ENCODE measurements at places on chromosomes 1 and 21. TPM values are rescaled to one million over a fixed set of nuclear protein-coding genes. Genes with fewer than 3 reads are reported as not detected.

TTLL10 gene
- not detected for total RNA-seq

AK4 gene
- total RNA-seq, result 11.9 TPM

GRCh38 chr1:202283991-202284390 is 57.7 kb downstream of the UBE2T start:
- DNase-seq, result no peak

NEK2 gene
- total RNA-seq, result 3.3 TPM

- no peak for DNase-seq
Measured at GRCh38 chr21:28436286-28436932, 556.3 kb downstream of the LTN1 start.

SPATA1 gene
- total RNA-seq, result 1.9 TPM

DNA sequence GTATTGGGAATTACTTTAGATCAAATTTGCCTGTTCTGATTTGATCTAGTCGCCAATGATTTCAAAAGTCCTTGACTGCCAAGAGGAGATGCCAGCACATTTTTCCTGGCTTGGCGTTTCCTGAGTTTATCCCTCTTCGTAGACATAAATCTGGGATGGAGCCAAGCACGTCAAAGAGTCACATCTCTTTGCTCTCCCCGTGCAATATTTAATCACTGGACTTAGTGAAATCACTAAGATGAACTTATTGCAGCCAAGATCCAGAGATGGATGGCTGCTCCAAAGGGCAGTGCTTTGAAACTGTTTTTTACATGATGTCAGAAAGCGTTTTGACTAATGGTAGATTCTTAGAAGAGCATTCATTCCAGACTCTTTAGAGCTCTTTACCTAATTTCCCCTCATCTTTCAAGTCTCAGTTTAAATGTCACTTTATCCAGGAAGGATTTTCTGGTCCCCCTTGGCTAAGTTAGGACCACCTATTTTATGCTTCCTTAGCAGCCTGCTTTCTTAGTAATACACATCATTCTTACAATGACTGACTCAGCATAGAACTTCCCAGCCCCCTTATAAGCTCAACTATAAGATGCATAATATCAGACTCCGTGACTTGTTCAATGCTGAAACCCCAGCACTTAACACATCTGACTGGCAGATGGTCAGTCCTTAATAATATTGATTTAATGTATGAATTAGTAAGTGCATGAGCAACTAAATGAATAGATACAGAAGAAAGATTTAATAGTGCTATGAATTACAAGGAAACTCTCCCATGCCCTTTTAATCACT is 94.4 kb upstream of the GREM2 start:
- no peak for DNase-seq

- no peak for DNase-seq
Measured at GRCh38 chr1:152244576-152245273, 20.7 kb upstream of the HRNR start.

CD34 gene
- 1.6 TPM for total RNA-seq

AKNAD1 gene
- total RNA-seq, result 1.7 TPM

Measured in occipital lobe (tissue), 3 donors.